ENCODE measurements at places on chromosomes 6 and 20.
A peak's percentile ranks its signal among the peaks of the same experiment; 100 is the strongest.

- no peak for DNase-seq
These were observed 57.3 kb upstream of the MCM9 start for GRCh38 chr6:118992186-118992795.

GRCh38 chr6:152257581-152257980 lies 379.6 kb downstream of the SYNE1 start:
- DNase-seq, result no peak

DNA sequence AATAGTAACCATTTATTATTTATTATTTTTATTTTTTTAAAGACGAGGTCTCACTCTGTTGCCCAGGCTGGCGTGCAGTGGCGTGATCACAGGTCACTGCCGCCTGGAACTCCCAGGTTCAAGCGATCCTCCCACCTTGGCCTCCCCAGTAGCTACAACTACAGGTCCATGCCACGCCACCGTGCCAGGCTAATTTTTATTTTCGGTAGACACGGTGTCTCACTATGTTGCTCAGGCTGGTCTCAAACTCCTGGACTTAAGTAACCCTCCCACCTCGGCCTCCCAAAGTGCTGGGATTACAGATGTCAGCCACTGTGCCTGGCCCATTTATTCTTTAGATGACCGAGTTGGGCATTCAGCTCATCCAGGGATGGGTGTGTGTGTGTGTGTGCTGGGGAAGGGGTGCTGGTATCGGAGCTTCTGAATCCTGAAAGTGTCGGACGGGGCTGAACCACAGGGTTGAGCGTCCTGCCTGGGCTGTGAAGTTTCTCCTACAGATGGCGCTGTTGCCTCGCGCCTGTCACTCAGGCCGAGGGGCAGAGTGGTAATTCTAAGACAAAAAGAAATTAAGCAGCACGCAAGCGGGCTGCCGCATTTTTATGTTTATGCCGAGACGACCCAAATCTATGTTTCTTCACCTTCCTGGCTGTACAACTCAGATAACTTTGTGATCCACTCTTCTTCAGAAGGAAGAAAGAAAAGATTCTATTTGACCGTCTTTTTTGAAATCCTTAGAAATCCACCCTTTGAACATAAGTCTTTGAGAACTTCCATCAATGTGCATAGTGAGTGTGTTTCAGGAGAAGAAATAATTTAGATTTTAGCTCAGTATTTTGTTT lies 252.8 kb downstream of the CDH26 start:
- peak; percentile 43 for DNase-seq

DNA sequence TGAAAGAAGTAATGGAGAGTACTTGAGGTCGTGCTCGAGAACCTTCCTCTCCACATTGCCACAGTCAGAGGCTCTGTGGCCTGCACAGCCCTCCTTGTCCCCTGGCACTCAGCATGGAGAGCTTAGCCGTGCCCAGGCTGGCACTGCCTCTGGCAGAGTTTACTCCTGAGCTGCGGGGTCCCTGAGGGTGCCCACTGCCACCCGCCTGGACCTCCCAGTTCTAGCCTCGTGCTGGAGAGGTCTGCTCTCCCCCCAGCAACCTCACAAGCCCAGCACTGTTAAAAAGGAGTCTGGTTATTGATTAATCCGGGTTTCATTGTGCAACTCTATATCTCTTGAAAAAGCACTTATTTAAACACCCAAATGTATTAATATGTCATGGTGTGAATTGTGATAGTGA lies 226.8 kb downstream of the TMEM242 start:
- DNase-seq, result peak; percentile 23

DNA sequence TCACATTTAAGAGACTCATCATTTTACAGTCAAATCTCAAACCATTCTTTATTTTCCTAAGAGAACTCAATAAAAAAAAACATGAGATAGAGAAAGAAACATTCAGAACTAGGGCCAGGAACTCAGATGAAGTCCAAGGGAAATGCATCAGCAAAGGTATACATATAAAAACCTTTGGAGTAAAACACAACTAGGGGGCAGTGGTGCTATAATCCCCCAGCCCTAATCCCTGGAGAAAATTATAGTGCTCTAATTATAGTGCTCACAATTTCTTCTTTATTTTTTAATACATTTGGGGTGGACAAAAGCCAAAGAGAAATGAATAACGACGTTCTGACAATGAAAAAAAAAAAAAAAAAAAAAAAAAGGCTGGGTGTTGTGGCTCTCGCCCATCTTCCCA lies 100.6 kb upstream of the EMILIN3 start:
- no peak for DNase-seq

- no peak for DNase-seq
These were observed 22.2 kb upstream of the MRPS10 start for GRCh38 chr6:42239736-42240375.

DNA sequence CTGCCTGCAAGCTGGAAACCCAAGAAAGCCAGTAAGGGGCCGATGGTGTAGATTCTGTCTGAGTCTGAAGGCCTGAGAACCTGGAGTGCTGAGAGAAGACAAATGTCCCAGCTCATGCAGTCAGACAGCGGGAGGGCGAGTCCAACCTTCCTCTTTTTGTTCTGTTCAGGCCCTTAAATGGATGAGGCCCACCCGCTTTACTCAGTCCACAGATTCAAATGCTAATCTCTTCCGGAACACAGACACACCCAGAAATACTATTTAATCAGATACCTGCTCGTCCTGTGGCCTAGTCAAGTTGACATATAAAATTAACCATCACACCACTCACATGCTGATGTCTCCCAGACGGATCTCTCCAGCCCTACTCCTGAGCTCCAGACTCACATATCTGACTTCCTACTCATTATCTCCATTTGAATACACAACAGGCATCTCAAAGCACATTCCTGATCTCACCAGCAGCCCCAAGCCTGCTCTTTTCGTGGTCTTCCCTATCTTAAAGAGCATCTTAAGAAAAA lies 26.7 kb upstream of the SRC start:
- DNase-seq, result no peak

DNA sequence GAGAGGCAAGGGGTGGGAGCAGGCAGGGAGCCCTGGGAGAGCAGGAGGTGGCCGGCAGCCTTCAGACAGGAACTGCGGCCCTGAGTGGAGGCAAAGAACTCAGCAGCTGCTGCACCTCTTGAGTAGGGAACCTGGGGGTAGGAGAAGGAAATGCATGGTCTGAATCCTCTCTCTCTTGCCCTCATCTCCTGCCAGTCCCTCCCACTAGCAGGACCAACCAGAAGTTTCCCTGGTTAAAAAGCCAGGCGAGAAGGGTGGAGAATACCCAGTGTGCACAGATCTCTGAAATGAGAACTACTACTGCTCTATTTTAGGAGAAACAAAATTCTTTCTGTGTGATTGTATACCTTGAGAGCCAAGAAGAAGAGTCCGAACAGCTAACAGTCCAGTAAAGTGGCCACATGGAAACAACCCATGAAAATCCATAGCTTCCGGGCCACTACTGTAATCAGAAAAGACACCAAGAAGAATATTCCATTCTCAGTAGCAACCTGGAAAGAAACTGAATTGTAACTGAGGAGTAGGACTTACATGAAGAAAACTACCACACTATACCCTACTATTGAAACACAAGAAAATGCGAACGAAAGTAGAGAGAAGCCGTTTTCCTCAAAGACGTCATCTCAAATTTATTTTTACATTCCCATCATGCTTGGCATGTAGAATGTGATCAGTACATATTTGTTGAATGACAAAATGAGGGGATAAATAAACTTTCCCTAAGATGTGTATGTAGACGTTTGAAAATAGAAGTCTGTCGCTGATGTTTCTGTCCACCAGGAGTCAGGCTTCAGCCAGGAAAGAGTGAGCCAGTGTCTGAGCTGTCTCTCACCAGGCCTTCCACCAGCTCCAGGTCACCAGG lies 25.6 kb downstream of the WRNIP1 start:
- no peak for DNase-seq

DNA sequence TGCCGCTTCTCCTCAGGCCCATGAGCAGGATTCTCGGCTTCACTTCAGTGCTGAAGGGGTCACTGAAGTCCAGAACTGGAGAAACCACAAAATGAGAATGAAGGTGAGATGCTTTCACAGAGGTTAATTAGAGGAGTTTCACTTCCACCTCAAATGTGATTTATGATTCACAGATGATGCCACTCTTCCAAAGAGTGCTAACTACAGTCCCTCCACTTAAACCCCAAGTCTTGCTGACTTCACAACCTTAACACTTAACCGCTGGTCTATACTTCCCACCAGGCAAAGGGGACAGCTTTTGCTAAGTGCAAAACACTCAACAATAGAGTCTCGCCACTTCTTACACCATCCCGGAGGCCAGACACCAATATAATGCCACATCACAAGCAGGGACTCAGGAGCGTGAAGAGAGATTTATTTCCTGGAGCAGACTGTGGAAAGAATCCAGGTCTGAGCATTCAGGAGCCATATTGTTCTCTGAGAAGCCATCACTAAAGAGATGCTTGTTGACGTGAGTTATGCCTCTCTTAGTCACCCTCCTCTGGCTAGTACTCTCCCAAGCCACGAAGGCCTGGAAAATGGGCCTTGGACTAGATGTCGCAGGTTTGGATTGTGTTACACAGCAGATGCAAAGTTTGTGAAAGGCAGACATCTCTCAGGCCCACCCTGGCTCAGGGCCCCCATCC lies 24.4 kb downstream of the RRAGD start:
- DNase-seq, result no peak
